Naive B cell (primary cell): ENCODE measurements at places on chromosomes 13 and 19.

- no peak for DNase-seq
Observed at GRCh38 chr19:38003438-38004185, 96.6 kb downstream of the SIPA1L3 start.

GRCh38 chr13:97328222-97328790 lies 105.7 kb upstream of the RAP2A start:
- DNase-seq = no peak

DNA sequence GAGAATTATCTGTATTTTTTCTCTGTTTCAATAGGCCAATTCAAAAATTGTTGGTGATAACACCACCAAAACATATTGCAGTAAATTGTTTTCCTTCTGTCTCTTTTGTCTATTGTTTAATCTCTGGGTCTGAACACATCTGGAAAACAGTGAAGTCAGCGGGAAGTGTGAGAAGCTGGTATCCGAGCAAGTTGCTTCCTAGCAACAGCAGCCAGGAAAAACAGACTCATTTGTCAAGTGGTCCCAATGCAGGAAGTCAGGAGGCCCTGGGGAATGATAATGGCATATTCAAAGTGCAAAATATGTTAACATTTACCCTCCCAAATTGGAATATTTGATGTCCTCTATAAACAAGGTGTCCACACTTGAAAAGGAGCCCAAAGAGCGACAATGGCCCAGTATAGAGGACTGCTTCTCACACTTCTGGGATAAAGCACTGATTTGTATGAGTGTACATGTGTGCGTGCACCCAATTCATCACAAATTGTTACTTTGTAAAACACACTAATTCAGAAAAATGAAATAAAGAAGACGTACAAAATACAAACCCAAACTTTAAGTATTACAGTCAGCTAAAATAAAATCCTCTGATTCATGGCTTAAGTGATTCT lies 515.0 kb downstream of the TBC1D4 start:
- no peak for DNase-seq

DNA sequence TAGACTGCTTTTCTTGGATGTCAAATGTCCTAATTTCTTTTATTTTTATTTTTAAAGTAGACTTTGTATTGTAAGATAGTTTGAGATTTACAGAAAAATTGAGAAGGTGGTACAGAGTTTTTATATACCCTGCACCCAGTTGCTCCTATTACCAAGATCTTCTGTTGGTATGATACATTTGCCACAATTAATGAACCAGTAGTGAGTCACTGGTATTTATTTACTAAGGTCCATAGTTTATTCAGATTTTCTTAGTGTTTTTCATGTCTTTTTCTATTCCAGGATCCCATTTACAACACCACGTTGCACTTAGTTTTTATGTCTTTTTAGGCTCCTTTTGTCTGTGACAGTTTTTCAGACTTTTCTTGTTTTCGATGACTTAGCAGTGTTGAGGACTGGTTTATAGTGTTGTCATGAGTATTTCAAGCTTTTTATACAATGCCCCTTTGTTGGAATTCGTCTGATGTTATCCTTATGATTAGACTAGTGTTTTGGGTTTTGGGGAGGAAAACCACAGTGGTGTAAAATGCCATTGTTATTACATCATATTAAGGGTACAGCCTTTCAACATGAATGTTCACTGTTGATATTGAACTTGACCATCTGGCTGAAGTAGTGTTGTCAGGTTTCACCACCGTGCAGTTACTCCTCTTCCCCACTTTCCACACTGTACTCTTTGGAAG lies 35.9 kb downstream of the COG3 start:
- no peak for DNase-seq
